ENCODE measurements at places on chromosomes 12 and 14.
A peak's percentile ranks its signal among the peaks of the same experiment; 100 is the strongest.

GRCh38 chr14:26933431-26933830 lies 335.6 kb upstream of the NOVA1 start:
- no peak for DNase-seq

DNA sequence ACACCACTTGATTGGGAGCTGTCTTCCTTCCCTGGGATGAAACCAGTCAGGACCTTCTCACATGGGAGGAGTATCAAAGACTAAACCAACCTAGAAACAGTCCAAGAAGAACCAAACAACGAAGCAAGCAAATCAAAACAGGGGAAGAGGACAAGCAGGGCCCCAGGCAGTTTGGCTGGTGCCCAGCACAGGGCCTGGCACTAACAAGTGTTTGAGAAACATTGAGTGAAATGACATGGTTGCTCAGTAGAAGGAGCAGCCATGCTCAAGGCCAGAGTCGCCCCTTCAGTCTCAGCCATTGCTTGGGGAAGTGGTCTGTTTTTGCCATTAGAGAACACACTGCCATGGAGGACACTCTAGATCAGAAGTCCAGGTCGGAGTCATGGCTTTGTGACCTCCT lies 323.1 kb downstream of the CACNA1C start:
- DNase-seq, result no peak

- DNase-seq, result no peak
These were observed 242.0 kb downstream of the BMP4 start for GRCh38 chr14:53714495-53715192.

GRCh38 chr14:100285021-100285912 lies 21.0 kb downstream of the SLC25A29 start:
- peak; percentile 37 for DNase-seq

DNA sequence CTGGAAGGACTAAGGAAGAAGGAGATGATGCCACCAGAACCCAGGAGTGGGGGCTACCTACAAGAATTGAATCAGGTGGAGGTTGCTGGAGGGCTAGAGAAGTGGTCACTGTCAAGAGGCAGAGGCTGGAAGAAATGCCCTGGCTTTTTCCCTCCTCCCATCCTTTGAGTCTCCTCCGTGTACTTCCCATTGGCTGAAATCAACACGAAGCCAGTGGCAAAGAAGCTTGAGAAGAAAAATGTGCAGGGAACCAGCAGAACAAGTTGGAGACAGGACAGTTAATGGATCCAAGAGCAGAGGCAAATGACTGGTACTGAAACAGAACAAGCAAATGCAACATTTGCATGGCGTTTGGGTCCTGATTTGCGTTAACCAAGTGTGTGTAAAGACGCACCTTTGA lies 9.1 kb upstream of the FBLN5 start:
- DNase-seq, result no peak

- no peak for DNase-seq
These were observed 72.3 kb upstream of the DHRS4 start for GRCh38 chr14:23881282-23881681.

GRCh38 chr12:79844693-79845092 lies 90.2 kb downstream of the PPP1R12A start:
- peak; percentile 34 for DNase-seq

DNA sequence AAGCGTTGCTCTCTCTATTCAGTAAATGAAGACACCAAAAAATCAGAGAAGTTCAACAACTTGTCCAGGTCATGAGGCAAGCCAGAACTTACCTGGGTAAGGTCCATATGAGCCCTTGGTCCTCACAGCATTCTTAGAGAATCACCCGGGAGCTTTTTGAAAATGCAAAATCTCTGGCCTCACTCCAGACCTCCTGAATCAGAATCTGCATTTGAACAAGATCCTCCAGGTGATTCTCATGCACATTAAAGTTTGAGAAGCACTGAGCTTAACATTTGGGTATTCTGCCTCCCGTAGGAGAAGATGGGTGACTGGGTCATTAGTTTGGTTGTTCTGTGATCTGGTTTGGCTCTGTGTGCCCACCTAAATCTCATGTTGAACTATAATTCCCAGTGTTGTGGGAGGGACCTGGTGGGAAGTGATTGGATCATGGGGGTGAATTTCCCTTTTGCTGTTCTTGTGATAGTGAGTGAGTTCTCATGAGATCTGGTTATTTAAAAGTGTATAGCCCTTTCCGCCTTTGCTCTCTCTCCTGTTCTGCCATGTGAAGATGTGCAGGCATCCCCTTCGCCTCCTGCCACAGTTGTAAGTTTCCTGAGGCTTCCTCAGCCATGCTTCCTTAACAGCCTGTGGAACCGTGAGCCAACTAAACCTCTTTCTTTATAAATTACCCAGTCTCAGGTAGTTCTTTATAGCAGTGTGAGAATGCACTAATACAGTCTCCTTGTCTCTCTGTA lies 221.2 kb downstream of the RAD51B start:
- DNase-seq, result no peak

DNA sequence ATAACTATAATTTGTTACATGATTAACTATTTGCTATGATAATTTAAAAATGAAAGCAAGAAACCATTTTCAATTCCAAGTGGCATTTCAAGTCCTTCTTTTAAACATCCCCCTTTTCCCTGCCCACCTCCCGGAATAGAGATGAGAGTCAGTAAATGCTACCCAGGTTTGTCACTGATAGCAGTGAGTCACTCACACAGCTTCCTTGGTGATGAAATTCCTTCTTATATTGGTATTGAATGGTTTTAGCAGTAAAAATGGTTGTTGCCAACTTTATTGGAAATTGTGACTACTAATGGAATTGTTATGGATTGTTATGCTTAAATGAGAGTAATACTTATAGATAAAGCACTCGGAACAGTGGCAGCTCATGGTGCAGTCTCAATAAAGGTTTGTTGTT lies 90.5 kb downstream of the PPM1A start:
- DNase-seq, result no peak

GRCh38 chr12:27208414-27208750 lies 35.7 kb upstream of the STK38L start:
- no peak for DNase-seq

DNA sequence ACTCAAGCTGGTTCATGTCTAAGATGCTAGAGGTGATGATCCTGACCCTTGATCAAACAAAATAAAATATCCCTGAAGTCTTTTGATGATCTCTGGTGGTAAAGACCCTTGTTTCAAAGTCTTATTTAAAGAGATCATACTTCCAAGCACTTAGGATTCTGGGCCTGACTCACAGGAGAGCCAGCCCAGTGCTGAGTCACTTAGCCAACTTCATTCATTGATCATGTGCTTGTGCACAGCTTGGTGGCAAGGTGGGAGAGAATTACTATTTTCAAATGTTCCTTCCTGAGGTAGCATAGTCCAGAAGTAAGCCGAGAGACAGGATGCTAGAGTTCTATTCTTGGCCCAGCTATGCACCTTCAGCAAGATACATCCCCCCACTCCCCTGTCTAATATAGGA lies 40.6 kb downstream of the SCN8A start:
- DNase-seq, result no peak

DNA sequence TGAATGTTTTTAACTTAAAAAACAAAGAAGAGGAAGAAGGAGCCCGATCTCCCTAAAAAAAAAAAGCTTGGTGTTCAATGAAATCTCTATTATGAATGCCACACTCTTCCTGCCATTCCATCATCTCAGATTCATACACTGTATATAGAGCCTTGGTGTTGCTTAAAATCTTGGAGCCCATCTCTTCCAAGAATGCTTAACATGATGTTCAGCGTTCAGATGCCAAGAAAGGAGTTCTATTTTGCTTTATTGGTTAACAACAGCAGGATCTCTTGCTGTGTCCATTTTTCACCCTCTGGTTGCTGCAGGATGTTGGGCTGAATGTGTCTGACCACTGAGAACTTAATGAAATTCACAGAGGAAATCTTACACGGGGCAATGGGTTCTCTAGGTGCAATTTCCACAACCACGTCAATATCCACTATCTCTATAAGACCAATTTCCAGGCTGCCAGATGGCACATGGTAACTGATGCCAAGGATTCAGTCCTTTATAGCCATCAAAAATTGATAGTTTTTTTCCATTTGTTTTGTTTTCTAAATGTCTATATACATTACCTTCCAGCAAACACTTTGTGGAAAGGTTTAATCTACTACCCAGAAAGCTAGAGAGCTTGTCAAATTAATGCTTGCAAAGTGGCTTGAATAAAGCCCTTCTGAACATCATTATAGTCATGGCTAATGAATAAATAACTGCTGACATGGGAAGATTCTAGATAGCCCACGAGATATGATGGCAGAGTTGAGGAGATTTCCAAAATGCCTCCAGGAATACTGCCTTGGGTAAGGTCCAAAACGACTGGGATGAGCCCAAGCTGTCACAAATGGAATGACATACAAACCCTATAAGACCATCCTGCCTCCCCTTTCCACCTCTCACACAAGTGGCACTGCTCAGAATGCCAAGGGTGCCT lies 26.5 kb downstream of the RERG start:
- DNase-seq, result no peak

DNA sequence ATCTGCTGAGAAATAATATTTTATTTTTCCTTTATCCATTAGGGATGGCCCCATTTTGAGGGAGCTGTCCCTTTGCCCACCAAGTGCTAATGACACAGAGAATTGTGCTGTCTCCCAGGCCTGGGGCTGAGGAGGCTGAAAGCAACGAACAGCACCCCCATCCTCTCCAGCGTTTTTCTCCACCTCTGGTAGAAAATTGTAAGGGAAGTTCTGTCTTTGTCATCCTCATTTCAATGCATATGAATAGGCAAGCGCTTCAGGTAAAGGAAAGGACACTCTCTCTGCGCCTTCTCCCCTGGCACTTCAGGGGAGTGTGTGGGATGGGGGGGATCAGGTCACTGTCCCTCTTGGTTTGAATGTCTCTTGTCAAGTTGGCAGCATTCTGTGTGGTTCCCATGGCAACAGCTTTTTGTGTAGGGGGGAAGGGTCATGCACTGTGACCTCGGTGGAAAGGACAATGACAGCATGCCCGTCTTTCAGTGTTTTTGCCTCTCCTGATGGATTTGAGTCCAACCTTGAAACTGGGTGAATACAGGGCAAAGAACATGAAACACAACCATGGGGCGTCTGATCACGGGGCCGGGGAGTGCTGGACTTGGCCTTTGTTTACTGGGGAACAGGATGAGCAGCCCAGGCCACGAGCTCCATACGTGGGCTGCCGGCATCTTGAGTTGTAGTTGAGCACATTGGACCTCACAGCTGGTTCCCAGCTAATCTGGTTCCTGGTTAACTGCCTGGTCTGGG lies 230.2 kb downstream of the VRK1 start:
- no peak for DNase-seq

DNA sequence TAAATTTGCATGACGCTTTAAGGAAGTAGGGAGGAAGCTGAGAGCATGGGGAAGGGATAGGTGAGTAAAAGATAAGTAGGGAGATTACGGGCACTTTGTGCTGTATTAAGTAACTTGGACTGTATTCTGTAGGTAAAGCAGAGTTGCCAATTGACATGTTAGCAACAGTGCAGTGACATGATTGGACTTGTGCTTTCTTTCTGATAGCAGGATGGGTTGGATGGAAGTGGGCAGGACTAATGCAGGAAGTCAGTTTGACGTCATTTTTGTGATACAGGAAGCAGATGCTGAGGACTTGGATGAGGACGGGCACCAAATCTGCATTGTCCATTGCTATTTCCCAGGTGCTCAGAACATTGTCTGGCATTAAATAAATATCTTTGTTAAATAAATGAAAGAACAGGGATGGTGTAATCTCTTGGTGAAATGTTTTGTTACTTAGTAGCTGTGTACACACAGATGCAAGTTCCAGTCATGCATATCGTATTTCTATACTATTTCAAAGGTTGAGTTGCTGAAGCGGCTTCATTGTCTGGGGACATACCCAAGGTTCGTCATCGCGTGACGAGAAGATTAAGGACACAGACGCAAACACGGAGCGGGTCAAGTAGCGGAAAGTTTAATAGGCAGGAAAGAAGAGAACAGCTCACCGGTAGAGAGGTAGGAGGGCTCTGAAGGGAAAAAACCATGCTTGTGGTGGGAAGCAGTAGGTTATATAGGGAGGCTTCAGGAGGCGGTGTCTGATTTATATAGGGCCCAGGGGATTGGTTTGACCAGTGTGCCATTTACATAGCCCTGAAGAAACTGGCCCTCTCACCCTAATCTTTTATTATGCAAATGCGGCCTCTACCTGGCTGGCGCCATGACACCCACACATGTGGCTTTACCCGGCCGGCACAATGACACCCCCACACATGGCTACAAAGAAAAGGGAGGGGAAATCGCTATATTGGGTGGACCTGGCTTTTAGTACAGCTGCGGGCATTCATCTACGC lies 30.7 kb downstream of the GUCY2C start:
- DNase-seq, result no peak

DNA sequence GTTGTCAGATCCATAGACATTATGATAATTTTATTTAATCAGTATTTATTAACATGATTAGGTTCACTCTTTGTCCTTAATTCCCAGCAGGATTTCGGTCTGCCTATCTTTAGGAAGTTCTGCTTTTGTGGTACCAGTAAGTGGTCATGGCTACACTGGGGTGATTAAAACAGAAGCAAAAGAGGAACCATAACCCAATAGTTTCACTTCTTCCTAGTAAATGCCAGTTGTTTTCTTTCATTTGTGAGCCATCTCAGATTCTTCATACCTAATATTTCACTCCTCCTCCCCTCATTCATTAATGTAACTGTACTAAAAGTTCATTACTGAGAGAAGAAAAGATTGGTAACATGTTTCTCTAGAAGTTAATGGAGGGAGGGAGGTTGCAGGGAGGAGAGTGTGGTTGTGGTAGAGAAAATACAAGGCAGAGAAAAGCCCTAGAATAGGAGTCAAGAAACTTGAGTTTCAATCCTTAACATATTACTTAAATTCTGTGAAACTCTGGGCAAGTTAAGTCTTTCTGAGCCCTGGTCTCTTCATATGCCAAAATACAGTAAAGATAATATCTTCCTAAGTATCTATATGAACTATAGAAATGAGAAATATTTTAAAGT lies 101.2 kb downstream of the PEBP1 start:
- DNase-seq, result no peak

- DNase-seq, result no peak
These were observed 32.9 kb upstream of the ADGRD1 start for GRCh38 chr12:130920723-130921381.

GRCh38 chr12:81778719-81779118 lies 19.6 kb upstream of the PPFIA2 start:
- DNase-seq, result no peak

GRCh38 chr12:82527165-82527780 lies 159.4 kb upstream of the TMTC2 start:
- DNase-seq, result peak; percentile 31

Data from fibroblast of skin of left quadriceps (primary cell).